ENCODE measurements at places on chromosomes 7 and 10. TPM values are rescaled to one million over a fixed set of nuclear protein-coding genes. Genes with fewer than 3 reads are reported as not detected.

- no peak for DNase-seq
- no peaks in the 10 kb centered on the region for H3K27me3 ChIP-seq
Measured at GRCh38 chr10:130052193-130052592, 58.4 kb downstream of the C10orf143 start.

DNA sequence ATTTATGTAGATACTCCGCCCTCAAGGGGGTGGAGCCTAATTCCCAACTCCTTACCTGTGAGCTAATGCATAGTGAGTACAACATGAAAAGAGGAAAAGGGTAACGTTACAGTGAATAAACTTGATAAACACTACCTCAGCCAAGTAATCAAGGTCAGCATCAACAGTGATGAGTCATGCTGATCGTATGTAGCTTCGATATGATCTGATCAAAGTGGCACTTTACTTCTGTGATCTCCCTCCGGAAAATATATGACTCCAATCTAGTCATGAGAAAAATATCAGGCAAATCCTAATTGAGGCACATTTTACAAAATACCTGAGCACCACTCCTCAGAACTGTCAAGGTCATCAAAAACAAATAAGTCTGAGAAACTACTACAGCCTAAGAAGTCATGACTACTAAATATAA lies 70.4 kb downstream of the VTI1A start:
- no peak for DNase-seq
- H3K27me3 ChIP-seq = no peaks in the 10 kb centered on the region
- no peak overlapping the region for H3K27ac ChIP-seq
- H3K4me1 ChIP-seq = no peaks in the 10 kb centered on the region
- no peaks in the 10 kb centered on the region for H3K36me3 ChIP-seq

- H3K4me1 ChIP-seq = no peaks in the 10 kb centered on the region
- H3K4me3 ChIP-seq = no peak overlapping the region
- H3K27ac ChIP-seq = no peak overlapping the region
- H3K27me3 ChIP-seq = no peaks in the 10 kb centered on the region
- H3K36me3 ChIP-seq = no peaks in the 10 kb centered on the region
- no peak for DNase-seq
Measured at GRCh38 chr7:143227806-143228205, 6.0 kb downstream of the TAS2R40 start.

- H3K4me3 ChIP-seq = peak within 1 kb of the TSS; percentile 53
- H3K27ac ChIP-seq = no peak within 1 kb of the TSS
- no peak for DNase-seq
- peaks cover 21% of the 10 kb centered on the region for H3K4me1 ChIP-seq
- H3K36me3 ChIP-seq = peaks cover 8% of the 10 kb centered on the region
Measured at GRCh38 chr7:727104-727805, at the start of gene PRKAR1B. Gene PRKAR1B, minus strand, starts transcription at chr7:727281. Its CDS starts 15,776 bp downstream, at chr7:711505.

CYP2C8 gene
- polyA plus RNA-seq = 0.69 TPM

DNA sequence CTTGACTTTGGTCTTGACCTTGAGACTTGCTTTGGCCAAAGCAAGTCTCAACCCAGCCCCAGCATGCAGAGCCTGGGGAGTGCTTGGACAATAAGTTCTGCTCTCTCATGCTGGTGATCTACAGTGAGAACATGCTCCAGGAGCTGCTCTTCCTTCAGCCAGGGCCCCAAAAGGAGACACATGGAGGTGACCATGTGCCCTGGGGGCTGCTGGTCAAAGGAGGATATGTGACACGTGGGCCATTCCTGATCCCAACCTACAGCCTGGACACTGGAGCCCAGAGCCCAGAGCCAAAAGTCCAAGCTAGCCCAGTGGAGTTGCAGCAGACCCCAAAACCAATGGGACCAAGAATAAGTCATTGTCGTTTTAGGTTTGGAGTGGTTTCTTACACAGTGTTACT lies 78.2 kb upstream of the CHST15 start:
- no peaks in the 10 kb centered on the region for H3K4me1 ChIP-seq
- H3K36me3 ChIP-seq = no peaks in the 10 kb centered on the region
- no peaks in the 10 kb centered on the region for H3K27me3 ChIP-seq
- peak; percentile 28 for DNase-seq
- no peak overlapping the region for H3K4me3 ChIP-seq
- H3K27ac ChIP-seq = no peak overlapping the region

DNA sequence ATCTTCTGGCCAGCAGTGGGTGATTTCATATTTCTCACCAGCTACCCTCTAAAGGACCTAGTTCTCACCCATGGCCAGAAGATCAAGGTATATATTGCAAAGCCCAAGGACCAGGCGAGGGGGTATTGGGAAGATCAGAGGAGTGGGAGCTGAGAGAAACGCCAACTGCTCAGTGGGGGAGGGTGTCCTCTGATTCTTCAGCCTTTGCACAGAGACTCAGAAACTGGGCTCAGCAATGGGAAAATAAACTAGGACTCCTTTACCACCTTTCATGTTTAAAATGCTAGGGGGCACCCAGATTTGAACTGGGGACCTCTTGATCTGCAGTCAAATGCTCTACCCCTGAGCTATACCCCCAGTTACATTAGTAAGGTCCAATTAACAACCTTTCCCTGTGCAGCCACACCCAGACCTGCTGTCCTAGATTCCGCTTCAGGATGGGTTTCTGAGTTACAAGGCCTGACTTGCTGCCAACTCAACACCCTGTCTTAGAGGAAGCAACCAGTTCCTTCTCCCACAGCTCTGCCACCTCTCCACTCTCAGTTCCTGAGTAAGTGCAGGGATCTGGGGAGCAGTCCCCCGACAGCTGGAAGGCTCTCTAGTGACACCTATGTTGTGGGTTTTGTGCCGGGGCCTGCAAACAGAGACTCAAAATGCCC lies 93.5 kb downstream of the ZNF783 start:
- no peak overlapping the region for H3K4me3 ChIP-seq
- no peaks in the 10 kb centered on the region for H3K27me3 ChIP-seq
- no peaks in the 10 kb centered on the region for H3K4me1 ChIP-seq
- H3K27ac ChIP-seq = no peak overlapping the region
- no peaks in the 10 kb centered on the region for H3K36me3 ChIP-seq

GRCh38 chr10:34689053-34689452 lies 126.0 kb downstream of the PARD3 start:
- DNase-seq = no peak
- peaks cover 12% of the 10 kb centered on the region for H3K4me1 ChIP-seq
- H3K27ac ChIP-seq = no peak overlapping the region
- no peaks in the 10 kb centered on the region for H3K27me3 ChIP-seq
- no peak overlapping the region for H3K4me3 ChIP-seq

DNA sequence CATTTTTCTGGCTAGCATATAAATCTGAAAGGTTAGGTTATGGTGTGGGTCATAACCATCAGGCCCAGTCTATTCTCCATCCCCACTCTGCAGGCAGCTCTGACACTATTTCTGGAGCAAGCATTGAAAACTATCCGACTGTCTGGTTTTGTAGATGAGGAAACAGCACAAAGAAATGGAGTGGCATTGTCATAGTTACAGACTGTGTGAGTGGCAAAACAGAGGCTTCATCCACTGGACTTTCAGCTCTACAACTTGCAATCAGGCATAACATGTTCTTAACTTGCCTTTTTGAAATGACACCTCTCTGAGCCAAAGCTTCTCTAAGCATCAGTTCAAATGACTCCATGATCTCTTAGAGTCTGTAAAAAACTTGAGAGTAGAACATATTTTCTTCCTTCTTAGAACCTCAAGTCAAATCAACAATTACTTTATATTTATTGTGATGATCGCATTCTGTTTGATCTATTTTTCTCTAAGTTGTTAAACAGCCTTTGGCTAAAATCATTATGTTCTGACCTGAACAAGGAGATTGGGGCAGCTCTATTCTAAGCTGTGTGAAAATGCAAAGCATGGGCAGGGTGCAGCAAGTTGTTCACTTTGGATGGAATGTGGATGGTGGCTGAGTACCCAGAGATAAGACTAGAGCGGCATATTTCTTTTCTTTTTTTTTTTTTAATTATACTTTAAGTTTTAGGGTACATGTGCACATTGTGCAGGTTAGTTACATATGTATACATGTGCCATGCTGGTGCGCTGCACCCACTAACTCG lies 68.5 kb downstream of the LRRC4 start:
- DNase-seq = no peak
- H3K4me1 ChIP-seq = no peaks in the 10 kb centered on the region
- H3K27ac ChIP-seq = no peak overlapping the region
- no peak overlapping the region for H3K4me3 ChIP-seq
- H3K36me3 ChIP-seq = no peaks in the 10 kb centered on the region
- no peaks in the 10 kb centered on the region for H3K27me3 ChIP-seq

DNA sequence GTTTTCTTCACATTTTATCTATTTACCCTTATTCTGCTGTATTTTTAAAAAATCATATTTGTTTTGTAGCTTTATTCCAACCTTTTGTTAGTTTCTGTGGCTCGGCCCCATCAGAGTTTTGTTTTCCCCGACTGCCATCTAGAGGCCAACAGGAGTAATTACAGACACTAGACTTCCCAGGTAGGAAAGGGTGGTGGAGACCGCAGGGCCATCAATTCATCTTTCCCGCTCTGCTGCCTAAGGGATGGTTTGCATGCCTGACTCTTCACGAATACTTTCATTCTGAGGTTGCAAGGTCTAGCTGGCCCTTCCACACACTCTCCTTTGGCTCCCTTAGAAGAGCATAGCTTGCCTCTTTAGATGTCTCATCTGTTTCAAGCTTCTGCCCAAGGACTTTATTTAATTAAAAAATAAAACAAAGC lies 38.3 kb downstream of the LYZL2 start:
- H3K4me3 ChIP-seq = no peak overlapping the region
- no peaks in the 10 kb centered on the region for H3K4me1 ChIP-seq
- no peak overlapping the region for H3K27ac ChIP-seq
- no peaks in the 10 kb centered on the region for H3K36me3 ChIP-seq

GRCh38 chr10:69896606-69897231 lies 95.0 kb downstream of the COL13A1 start:
- no peak overlapping the region for H3K27ac ChIP-seq
- H3K36me3 ChIP-seq = no peaks in the 10 kb centered on the region
- H3K4me3 ChIP-seq = no peak overlapping the region
- no peaks in the 10 kb centered on the region for H3K4me1 ChIP-seq

CRHR2 gene
- not detected for polyA plus RNA-seq

DNA sequence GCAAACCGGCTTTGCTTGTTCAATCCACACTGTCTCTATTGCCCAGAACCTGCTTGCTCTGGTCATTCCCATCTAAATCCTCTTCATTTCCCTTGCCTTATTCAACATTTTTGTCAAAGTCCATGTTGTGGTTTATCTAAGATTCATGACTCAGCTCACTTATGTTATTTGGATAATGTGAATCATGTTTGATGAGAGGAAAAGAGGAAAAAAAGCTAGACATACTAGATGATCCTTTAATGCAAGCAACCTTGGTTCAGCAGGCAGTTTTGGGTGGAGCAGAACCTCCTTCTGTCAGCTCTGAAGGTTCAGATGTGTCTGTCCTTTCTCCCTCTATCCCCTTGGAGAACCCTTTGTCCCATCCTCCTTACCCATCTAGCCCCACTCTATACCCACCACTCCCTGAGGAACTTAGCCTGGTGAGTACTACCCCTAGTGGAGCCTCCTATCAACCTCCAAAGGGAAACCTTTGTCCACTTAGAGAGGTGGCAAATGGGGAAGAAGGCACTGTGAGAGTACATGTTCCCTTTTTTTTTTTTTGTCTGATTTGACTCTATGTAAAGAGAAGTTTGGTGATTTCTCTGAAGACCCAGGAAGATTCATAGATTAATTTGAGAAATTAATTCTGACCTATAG lies 2.1 kb upstream of the SAMD9L start:
- no peaks in the 10 kb centered on the region for H3K36me3 ChIP-seq
- no peaks in the 10 kb centered on the region for H3K27me3 ChIP-seq
- H3K27ac ChIP-seq = no peak overlapping the region
- no peak for DNase-seq

OR2A1 gene
- polyA plus RNA-seq = not detected

ANLN gene
- polyA plus RNA-seq = 0.17 TPM

NME8 gene
- polyA plus RNA-seq = 1.2 TPM

SSC4D gene
- 12.9 TPM for polyA plus RNA-seq

DNA sequence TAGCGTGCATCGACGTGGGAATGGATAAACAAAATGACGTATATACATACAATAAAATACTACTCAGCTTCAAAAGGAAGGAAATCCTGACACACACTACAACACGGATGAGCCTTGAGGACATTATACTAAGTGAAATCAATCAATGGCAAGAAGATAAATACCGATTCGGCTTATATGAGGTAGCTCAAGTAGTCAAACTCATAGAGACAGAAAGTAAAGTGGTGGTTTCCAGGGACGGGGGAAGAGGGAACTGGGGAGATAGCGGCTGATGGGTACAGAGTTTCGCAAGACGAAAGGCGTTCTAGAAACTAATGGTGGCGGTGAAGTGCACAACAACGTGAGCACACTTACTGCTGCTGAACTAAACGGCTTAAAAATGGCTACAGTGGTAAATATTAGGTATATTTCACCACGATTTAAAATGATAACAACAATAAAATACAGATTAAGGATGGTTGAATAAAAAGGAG lies 516.7 kb downstream of the PARD3 start:
- H3K4me3 ChIP-seq = no peak overlapping the region
- no peaks in the 10 kb centered on the region for H3K27me3 ChIP-seq
- no peaks in the 10 kb centered on the region for H3K36me3 ChIP-seq
- no peak for DNase-seq
- H3K27ac ChIP-seq = no peak overlapping the region

OPALIN gene
- polyA plus RNA-seq = not detected

DNA sequence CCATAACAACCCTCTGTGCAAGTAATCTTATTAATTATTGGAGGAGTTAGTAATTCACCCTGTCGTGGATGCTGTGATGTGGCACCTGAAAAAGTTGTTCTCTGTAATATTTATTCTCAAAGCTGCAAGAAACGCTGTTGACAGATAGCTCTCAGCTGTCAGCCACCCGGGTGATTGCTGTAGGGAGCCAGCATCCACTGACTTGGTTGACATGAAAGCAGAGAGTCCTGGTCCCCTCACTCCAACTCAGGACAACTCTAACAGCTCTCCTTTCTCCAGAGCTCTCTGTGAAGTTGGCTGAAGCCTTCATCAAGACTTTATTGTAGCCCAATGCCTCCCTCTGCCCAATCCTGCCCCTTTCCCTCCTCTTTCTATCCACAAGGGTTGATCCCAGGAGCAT lies 98.0 kb downstream of the FAM107B start:
- no peak overlapping the region for H3K4me3 ChIP-seq
- H3K4me1 ChIP-seq = peaks cover 18% of the 10 kb centered on the region
- H3K27ac ChIP-seq = no peak overlapping the region

GRCh38 chr7:148403466-148403993 lies 187.0 kb upstream of the C7orf33 start:
- no peaks in the 10 kb centered on the region for H3K36me3 ChIP-seq
- H3K27me3 ChIP-seq = no peaks in the 10 kb centered on the region
- DNase-seq = no peak

- no peaks in the 10 kb centered on the region for H3K4me1 ChIP-seq
- no peaks in the 10 kb centered on the region for H3K36me3 ChIP-seq
- H3K4me3 ChIP-seq = no peak overlapping the region
- H3K27me3 ChIP-seq = no peaks in the 10 kb centered on the region
- no peak for DNase-seq
Measured at GRCh38 chr10:69056129-69056528, 31.8 kb upstream of the SRGN start.

TAS2R41 gene
- not detected for polyA plus RNA-seq

PRKCQ gene
- polyA plus RNA-seq = 6.1 TPM

- no peak overlapping the region for H3K27ac ChIP-seq
- no peaks in the 10 kb centered on the region for H3K27me3 ChIP-seq
- H3K4me3 ChIP-seq = no peak overlapping the region
Measured at GRCh38 chr10:60313589-60313952, 76.1 kb downstream of the ANK3 start.

SPDYE11 gene
- not detected for polyA plus RNA-seq
